ENCODE measurements at places on chromosomes 1 and 21. TPM values are rescaled to one million over a fixed set of nuclear protein-coding genes. Genes with fewer than 3 reads are reported as not detected.

Gene INPP5B
- 39.9 TPM for total RNA-seq

DNA sequence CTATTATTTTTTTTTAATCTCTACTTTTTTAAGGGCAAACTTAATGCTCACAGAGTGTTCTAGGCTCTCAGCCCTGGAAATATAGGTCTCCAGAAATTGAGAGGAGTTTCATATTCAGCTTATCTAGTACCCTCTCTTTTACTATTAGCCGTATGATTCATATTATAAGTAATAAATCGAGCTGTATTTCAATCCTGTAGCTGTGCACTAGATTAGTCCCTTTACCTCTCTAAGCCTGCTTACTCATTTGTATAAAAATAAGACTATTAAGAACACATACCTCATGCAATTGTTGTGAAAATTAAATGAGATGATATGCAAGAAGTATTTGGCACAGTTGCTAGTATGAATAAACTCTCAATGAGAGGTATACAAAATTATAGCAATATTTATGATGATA is 128.2 kb upstream of the HOOK1 start:
- no peaks in the 10 kb centered on the region for H3K27me3 ChIP-seq
- no peaks in the 10 kb centered on the region for H3K36me3 ChIP-seq
- H3K4me1 ChIP-seq, result no peaks in the 10 kb centered on the region

DNA sequence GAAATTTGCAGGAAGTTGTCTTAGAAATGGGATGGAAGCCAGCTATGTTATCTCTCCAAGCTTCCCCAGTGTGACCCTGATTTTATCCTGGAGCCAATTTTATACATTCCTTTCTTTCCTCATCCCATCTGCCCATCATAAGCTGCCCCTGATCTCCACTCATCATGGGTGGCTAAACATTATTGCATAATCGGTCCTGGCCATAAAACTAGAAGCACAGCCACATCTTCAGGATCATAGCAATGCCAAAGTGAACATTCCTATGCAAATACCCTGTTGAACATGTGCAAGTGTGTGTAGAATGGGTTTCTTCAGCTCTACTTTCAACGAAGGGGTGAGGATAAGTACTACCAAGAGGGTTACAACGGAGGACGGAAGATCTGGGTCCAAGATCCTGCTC is 50.6 kb upstream of the COG2 start:
- H3K27ac ChIP-seq, result no peak overlapping the region
- H3K4me3 ChIP-seq, result no peak overlapping the region
- no peaks in the 10 kb centered on the region for H3K36me3 ChIP-seq

GRCh38 chr21:35652872-35653271 is 407.5 kb downstream of the SETD4 start:
- no peak overlapping the region for H3K27ac ChIP-seq
- peaks cover 15% of the 10 kb centered on the region for H3K27me3 ChIP-seq
- no peaks in the 10 kb centered on the region for H3K36me3 ChIP-seq
- DNase-seq, result no peak
- H3K4me1 ChIP-seq, result no peaks in the 10 kb centered on the region
- no peak overlapping the region for H3K4me3 ChIP-seq

Gene AJAP1
- not detected for total RNA-seq

- no peaks in the 10 kb centered on the region for H3K36me3 ChIP-seq
- H3K4me3 ChIP-seq, result no peak overlapping the region
- DNase-seq, result peak; percentile 52
- peaks cover 74% of the 10 kb centered on the region for H3K4me1 ChIP-seq
- peaks cover 7% of the 10 kb centered on the region for H3K27me3 ChIP-seq
Measured at GRCh38 chr1:156124557-156125483, 10.3 kb downstream of the LMNA start.

Gene PLA2G4A
- 2.0 TPM for total RNA-seq

- peaks cover 3% of the 10 kb centered on the region for H3K36me3 ChIP-seq
- H3K4me3 ChIP-seq, result no peak overlapping the region
- no peaks in the 10 kb centered on the region for H3K4me1 ChIP-seq
- no peak overlapping the region for H3K27ac ChIP-seq
- DNase-seq, result no peak
Measured at GRCh38 chr1:63547621-63548294, 24.4 kb downstream of the EFCAB7 start.

DNA sequence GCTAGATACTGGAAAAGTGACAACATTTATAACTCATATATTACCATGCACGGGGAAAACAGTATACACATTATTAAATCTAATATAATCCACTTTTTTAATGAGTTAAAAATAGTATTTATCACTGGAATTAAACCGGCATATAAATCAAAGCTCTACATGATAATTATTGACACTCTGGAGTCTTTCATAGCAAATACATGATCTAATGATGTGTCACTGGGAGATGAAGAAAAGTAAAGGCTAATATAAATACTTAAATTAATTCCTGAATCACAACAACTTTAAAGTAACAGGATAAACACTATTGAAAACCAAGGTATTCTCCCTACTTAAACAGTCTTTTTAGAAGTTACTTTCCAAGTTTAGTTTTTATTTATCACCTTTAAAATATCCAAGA is 52.4 kb upstream of the ASPM start:
- H3K36me3 ChIP-seq, result peaks cover 18% of the 10 kb centered on the region
- H3K27ac ChIP-seq, result no peak overlapping the region
- H3K4me3 ChIP-seq, result peak overlapping the region; percentile 54
- no peak for DNase-seq

Gene NMNAT2
- not detected for total RNA-seq

Gene LRRIQ3
- total RNA-seq, result 1.4 TPM

Gene RGS2
- 10.6 TPM for total RNA-seq

- no peak overlapping the region for H3K27ac ChIP-seq
- H3K36me3 ChIP-seq, result no peaks in the 10 kb centered on the region
- DNase-seq, result no peak
- no peaks in the 10 kb centered on the region for H3K27me3 ChIP-seq
- no peaks in the 10 kb centered on the region for H3K4me1 ChIP-seq
Measured at GRCh38 chr21:23534850-23535249, 2072.4 kb downstream of the MRPL39 start.

GRCh38 chr1:24327891-24328290 is 8.7 kb downstream of the GRHL3 start:
- no peaks in the 10 kb centered on the region for H3K36me3 ChIP-seq
- H3K4me3 ChIP-seq, result no peak overlapping the region
- H3K27ac ChIP-seq, result no peak overlapping the region
- peaks cover 74% of the 10 kb centered on the region for H3K27me3 ChIP-seq
- no peak for DNase-seq
- H3K4me1 ChIP-seq, result peaks cover 3% of the 10 kb centered on the region

Gene AMY1A
- total RNA-seq, result not detected

Gene WDR64
- total RNA-seq, result 0.12 TPM

Gene OR2T33
- not detected for total RNA-seq

GRCh38 chr1:177228693-177229065 is 57.9 kb downstream of the BRINP2 start:
- no peaks in the 10 kb centered on the region for H3K27me3 ChIP-seq
- H3K27ac ChIP-seq, result no peak overlapping the region
- H3K4me1 ChIP-seq, result no peaks in the 10 kb centered on the region
- no peak overlapping the region for H3K4me3 ChIP-seq

Gene COL8A2
- not detected for total RNA-seq

DNA sequence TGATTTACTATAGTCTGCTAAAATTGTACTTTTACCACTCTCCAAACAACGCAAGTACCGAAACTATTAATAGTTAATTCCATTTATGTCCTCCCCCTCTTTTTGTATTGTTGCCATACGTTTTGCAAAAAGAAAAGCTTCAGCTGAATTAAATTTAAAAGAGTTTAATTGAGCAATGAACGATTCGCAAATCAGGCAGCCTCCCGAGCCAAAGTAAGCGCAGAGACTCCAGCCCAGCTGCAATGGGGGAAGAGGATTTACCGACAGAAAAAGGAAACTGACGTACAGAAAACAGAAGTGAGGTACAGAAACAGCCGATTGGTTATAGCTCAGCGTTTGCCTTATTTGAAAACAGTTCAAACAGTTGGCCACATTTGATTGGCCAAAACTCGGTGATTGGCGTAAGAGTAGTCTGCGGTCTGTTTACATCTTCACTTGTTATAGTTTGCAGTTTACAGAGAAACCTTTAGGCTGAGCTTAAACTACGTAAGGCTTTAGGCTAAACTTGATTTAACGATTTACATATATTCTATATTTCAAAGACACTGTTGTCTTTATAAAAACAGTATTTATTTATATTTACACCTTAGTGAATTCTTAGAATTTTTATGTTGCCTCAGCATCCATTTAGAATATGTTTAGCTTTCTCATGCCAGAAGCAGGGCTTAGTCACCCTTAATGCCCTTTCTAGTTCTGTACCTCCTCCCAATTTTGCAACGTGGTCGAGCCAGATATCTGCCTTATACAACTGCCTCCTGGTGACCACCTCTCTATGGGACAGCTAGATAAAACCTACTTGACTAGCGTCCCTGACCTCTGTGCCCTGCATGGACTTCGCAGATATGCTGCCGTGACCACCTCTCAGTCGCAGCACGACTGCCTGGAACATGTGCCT is 23.8 kb downstream of the CR1 start:
- H3K27me3 ChIP-seq, result peaks cover 16% of the 10 kb centered on the region
- no peaks in the 10 kb centered on the region for H3K4me1 ChIP-seq
- no peaks in the 10 kb centered on the region for H3K36me3 ChIP-seq
- no peak for DNase-seq
- no peak overlapping the region for H3K27ac ChIP-seq

DNA sequence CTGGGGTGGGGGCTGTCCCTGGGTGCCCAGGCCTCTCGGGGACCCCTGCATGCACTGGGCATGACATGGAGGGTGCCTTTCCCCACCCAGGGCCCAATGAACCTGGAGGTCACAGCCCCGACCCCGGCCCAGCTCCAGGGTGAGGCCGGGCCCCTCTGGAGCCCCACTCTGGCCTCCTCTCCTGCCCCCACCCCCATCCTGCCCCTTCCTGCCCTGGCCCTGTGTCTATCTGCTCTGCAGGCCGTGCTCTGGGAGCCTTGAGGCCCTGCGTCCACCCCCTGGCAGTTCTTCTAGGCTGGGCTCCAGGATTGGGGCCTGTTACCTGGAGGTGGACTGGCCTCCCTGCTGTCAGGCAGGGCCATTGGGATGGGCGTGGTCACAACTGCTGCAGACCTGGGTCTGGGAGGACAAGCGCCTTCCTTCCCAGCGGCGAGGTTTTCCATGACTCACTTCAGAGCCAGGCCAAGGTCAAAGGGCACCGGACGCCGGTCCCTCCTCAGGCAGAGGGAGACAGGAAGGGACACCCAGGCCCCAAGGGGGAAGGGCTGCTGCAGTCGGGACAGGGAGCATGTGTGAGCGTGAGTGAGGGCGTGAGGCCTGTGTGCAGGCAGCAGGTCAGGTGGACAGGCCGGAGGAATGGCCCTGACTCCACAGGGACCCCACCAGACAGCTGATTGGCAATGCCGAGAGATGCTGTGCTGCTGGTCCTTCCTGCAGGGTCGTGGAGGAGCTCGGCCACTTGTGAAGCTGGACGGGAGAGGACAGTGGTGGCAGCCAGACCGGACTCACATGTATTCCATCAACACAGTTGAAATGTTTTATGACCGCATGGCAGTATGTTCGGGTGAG is 31.1 kb upstream of the POFUT2 start:
- no peak for DNase-seq
- H3K36me3 ChIP-seq, result no peaks in the 10 kb centered on the region

DNA sequence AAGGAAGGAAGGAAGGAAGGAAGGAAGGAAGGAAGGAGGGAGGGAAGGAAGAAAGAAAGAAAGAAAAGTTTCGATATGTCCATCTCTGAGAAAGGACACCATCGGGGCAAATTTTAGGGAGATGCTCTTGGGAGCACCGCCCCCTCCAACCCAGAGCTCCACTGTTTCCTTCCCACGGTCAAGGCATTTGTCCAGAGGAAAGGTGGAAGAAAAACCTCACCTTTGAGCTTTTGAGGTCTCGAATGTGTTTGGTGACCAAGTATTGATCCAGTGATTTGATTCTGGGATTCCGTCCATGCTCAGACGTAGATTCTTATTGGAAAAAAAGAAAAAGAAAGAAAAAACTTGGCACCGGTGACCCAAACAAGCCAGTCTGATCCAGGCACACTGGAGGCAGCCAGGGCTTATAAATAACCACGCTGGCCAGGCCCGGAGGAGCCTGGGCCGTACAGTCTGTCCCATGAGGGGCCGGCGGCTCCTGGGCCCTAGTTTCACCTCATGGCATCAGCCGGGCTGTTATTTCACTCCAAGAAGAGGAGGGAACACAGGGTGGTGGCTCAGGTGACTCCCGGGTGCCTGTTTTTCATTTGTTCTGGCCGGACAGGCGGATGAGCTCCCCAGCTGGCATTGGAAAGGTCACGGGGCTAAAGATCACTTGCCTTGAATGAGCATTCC is 36.1 kb upstream of the SLC25A33 start:
- no peak for DNase-seq
- H3K4me3 ChIP-seq, result no peak overlapping the region
- no peak overlapping the region for H3K27ac ChIP-seq
- no peaks in the 10 kb centered on the region for H3K36me3 ChIP-seq

- H3K36me3 ChIP-seq, result no peaks in the 10 kb centered on the region
- peak overlapping the region; percentile 52 for H3K27ac ChIP-seq
- DNase-seq, result peak; percentile 69
- H3K27me3 ChIP-seq, result peaks cover 43% of the 10 kb centered on the region
Measured at GRCh38 chr1:113390871-113391648, 745 bp downstream of the MAGI3 start.

GRCh38 chr1:171898941-171899340 is 57.6 kb downstream of the DNM3 start:
- H3K27me3 ChIP-seq, result no peaks in the 10 kb centered on the region
- H3K4me1 ChIP-seq, result peaks cover 3% of the 10 kb centered on the region
- H3K36me3 ChIP-seq, result no peaks in the 10 kb centered on the region
- H3K4me3 ChIP-seq, result no peak overlapping the region
- H3K27ac ChIP-seq, result no peak overlapping the region
- no peak for DNase-seq

Gene KIAA0319L
- total RNA-seq, result 45.7 TPM

Data from activated CD8-positive, alpha-beta memory T cell treated with anti-CD3 and anti-CD28 coated beads, Interleukin-2, amount 10 ng/mL, durations not matched to agents 7 days and 5 days (primary cell).